ENCODE measurements at places on chromosomes 7 and 10.

DNA sequence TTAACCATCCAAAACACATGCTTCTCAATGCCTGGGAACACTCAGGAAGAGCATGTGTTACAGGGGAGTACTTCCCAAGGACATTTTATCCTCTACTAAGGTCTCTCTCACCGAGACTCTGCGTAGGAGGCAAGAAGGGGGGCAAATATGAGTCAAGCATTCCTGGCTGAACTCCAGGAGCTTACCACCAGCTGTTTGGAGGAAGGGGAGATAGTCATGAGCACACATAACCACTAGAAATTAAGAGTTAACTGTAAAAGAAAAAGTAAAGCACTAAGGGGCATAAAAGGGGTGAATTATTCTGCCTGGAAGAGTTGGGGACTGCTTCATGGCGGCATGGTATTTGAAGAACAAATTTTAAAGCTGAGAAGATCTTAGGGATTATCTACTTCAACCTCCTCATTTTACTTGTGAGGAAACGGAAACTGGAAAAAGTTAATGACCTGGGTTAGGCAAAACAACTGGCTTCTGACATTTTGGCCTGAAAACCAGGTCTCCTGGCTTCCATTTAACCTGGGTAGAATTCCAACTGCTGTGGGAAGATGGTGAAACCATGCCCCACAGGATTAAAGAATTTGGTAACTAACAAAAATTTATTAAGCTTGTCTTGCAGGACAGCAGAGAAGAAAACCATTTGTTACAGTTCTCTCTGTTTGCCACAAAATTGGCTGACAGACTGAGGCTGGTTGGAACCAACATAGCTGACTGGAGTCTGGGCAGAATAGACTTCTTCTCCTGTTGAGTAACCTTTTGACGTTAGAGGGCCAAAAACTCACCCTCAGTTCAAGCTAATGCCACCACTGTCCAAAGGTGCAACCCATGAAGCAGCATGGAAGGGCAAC is 85.5 kb downstream of the SLC25A13 start:
- DNase-seq: no peak

DNA sequence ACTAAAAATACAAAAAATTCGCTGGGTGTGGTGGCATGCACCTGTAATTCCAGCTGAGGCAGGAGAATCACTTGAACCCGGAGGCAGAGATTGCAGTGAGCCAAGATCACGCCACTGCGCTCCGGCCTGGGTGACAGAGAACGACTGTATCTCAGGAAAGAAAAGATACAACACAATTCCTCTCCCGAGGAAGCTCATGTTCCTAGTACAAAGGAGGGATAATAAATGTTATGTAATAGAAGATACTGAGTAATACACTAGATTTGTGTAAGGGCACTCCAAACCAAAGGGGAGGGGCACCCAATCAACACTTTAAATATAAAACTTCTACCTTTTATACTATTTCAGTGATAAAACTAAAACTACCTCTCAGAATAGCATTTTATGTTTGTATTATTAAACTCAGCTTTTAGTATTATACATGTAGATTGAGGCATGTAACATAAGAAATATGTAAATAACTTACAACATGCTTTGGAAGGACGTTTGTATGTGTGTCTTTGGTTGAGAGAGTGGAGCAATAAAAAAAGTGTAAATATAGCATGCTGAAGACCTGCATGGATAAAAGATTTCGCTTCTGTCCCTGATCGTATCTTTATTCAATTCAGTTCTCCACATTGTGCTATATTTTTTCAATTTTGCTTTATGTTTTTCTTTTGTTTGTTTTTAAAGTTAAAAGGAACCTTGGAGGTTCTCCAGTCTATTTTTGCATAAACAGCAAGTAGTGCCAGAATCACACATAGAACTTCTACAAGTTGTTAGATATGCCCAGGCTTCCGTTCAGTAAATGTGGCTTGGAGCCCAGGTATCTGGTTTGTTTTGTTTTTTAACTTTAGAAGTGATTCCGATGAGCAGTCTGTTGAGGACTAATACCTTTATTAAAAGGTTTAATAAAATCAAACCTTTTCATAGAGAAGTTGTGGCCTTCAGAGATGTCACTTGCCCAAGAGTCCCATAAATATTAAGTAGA is 71.9 kb downstream of the WAC start:
- no peak for DNase-seq

- DNase-seq: no peak
Measured at GRCh38 chr10:114243661-114244060, 4.6 kb downstream of the VWA2 start.

DNA sequence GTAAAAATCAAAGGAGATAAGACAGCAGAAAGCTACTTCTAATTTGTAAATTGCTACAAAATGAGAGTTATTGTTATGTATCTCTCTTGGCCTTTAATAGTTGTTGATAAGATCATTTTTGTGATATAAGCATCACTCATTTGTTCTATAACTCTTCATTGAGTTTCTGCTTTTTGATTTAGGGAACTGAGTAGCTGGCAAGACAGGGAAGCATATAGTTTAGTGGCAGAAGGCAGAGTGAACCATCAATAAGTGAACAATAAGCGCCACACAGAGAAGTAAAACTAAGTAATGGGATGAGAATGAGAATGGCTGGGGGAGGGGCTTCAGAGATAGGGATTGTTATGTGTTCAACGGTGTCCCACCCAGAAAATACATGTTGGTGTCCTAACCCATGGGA is 245.4 kb downstream of the ADARB2 start:
- no peak for DNase-seq

- no peak for DNase-seq
Measured at GRCh38 chr7:42345478-42346299, 108.7 kb upstream of the GLI3 start.

DNA sequence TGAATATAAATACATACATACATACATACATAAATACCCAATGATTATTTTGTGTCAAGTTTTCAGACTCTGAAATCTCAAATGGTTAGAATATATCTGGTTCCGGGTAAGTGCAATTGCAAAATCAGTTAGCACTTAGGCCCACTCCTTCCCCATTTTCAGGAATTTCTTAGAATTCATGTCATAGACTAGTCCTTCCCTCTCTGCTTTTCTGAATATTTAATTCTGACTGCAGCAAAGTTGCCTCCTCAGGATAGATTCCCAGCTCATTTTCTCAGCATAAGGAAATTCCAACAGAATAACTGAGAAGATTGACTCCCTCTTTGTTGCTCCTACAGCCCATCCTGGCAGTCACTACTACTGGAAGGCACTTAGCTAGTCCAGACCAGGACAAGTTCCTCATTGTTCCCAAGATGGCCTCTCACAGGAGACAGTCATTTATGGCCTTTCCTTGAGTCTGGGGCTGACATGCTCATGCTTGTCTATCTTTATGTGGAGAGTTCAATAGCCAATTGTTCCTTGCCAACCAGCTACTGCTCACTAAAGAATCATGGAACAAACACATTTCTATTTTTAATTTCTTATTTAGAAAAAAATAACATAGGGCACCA is 142.9 kb upstream of the ITGB1 start:
- no peak for DNase-seq
